ENCODE measurements at places on chromosomes 16 and 17.

GRCh38 chr16:73713251-73713650, 583.4 kb upstream of the PSMD7 start:
- DNase-seq, result no peak

GRCh38 chr16:411576-412265, 10.0 kb downstream of the DECR2 start:
- DNase-seq, result no peak

- DNase-seq, result no peak
These were observed 3.0 kb downstream of the FMNL1 start for GRCh38 chr17:45224671-45225050.

GRCh38 chr17:882827-883585, 96.6 kb downstream of the NXN start:
- DNase-seq, result no peak

DNA sequence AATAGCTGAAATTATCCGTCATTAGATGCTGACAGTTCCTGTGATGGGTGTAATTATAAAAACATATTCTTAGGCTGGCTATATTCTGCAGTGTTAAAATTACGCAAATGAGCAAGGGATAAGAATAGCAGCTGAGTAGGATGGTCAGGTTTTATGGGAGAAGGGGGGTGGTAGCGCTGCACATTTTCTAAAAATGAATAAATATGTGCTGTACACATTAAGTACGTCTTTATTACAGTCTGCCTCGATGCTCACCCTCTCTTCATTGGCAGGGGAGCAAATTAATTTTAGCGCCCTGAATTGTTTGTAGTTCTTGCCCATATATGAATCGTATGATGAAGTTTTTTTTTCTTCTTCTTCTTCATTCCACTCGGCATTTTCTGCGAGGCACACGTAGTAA, 244.2 kb downstream of the SNX29 start:
- no peak for DNase-seq

Measured in inflammatory macrophage treated with lipopolysaccharide for 1 hour (primary cell).